ENCODE measurements at places on chromosomes 4 and X. TPM values are rescaled to one million over a fixed set of nuclear protein-coding genes. Genes with fewer than 3 reads are reported as not detected.

Gene RRH
- not detected for total RNA-seq

DNA sequence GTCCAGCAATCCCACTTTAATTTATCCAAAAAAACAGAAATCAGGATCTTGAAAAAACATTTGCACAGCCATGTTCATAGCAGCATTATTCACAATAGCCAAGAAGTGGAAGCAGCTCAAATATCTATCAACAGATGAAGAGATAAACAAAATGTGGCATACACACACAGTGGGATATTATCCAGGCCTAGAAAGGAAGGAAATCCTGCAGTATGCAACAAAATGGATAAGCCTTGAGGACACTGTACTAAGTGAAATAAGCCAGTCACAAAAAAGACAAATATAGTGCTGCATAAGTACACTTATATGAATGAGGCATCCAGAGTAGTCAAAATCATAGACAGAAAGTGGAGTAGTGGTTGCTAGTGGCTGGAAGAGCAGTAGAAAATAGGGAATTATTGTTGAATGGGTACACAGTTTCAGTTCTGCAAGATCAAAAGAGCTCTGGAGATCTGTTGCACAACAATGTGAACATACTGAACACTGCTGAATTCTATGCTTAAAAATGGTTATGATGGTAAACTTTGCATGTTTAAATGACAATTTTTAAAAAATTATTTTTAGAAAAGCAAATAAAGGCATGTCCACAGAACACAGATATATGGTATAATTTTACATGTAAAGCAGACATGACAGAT lies 25.6 kb downstream of the CHM start:
- DNase-seq = no peak

GRCh38 chrX:69948276-69948797 lies 101.4 kb downstream of the AWAT2 start:
- no peak for DNase-seq

GRCh38 chrX:2320580-2321327 lies 180.0 kb downstream of the DHRSX start:
- DNase-seq = no peak

DNA sequence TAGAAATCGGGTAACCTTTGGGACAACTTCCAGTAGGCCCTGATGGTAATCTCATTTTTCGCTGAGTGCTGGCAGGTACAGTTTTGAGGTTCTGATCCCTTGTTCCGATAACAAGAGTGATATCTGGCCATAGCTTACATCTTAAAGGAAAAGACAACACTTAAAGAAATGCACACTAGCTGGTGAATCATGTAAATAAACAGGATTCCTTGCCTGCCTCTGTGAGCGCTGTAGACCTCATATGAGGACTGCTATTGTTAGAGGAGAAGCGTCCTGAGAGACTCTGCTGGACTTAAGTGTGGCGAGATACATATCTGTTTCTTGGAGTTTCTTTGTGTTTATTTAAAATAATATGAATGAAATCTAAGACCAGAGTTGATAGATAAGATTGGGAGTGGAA lies 149.3 kb upstream of the SLC4A4 start:
- DNase-seq = no peak

GRCh38 chrX:63282077-63282476 lies 69.1 kb downstream of the SPIN4 start:
- DNase-seq = no peak

DNA sequence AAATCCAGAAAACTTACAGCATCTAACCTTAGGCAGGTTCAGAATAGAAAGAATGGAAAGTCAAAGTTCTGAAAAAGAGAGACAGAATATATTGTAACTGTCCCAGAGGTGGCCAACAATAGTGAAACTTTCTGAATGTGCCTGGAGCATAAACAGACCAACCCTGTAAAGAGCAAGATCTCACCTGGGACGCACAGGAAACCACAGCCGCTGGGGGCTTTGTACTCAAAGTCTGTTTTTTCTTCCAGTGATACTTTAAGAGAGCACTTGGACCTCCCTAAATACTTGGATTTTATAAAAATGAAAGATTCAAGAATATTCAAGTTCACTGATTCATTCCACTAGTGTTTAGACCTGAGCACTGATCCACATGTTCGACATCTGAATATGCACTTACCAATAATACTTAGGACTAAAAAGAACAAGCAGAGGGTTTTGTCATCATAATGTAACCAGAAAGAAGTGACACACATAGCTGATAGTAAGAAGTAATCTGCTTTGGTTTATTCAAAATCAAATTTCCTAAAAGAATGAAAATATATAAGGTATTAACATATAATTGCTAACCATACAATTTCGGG lies 35.3 kb downstream of the ARAP2 start:
- DNase-seq = no peak

- DNase-seq = no peak
Measured at GRCh38 chrX:46841346-46841745, 4.5 kb downstream of the RP2 start.
